ENCODE measurements at places on chromosomes 11 and 22.

DNA sequence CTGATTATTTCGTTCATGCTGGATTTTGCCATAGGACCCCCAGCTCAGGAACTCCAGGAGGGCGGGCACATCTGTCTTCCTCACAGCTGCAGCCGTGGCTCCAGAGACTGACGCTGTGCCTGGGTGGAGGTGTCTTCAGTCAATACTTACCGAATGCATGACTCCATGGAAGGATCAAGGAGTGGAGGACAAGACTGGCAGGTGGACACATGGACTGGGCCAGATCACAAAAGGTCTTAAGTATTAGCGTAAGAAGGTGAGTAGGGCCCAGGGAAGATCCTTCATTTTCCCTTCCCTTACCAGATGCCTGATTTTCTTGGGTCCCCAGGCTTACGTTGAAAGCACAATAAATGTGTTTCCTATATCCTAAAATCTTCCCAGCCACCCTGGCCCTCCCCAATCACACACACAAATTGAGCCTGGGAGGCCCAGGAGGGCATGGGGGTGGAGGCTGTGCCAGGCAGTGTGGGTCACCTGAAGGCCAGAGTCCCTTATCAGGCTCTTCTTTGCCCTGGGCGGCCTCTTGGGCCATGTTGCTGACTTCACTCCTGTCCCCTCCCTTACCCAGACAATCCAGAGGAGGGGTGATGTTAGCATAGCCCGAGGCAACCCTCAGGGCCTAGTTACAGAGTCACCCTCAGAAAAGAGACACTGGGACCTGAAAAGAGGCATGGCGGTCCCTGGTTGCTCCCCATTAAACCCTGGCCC lies 56.4 kb downstream of the CYTH4 start:
- no peak for DNase-seq

- no peak for DNase-seq
These were observed 5.4 kb downstream of the HINFP start for GRCh38 chr11:119126675-119127268.

DNA sequence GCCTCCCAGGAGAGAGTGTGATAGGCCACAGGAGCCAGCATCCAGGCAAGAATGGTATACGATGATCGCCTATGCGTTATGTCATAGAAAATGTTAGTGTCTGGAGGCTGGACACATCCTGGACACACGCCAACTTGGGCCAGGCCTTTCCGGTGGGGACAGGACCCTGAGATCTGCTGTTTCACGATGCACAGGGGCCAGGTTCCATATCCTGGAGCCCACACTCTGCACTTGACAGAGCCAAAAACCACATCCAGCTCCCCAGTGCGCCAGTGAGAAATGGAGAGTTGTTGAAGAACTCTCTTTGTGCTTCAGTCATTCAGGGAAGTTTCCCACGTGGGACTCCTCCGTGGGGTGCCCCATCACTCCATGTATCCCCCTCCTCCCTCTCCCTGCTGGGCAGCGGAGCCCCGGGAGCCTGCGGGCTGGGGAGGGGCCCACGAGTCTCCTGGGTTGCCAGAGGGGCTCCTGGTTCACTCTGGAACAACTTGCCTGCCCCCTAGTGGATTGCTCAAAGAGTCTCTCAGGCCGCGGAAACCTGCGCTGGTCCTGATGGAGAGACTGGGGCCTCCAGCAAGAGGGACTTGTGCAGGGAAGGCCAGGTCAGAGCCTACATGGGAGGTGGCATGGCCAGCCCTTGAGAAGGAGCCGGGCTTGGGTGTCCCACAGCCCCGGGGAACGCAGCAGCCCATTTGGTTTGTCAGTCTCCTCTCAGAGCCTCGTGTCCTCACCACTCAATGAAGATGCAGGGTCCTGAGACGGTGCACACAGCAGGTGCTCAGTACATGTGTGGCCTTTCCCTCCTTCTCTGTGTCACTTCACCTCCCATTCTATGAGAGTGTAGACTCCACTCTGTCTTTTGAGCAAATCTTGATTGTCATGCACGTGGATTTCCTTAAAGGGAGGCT lies 10.2 kb upstream of the LRRC32 start:
- peak; percentile 49 for DNase-seq

GRCh38 chr11:120324932-120325810 lies at the start of gene TLCD5:
Gene TLCD5, plus strand, starts transcription at chr11:120325299. Its CDS starts 2,143 bp downstream, at chr11:120327442.
- peak; percentile 13 for DNase-seq

GRCh38 chr22:37314315-37315074 lies 32.2 kb downstream of the CYTH4 start:
- DNase-seq, result no peak

DNA sequence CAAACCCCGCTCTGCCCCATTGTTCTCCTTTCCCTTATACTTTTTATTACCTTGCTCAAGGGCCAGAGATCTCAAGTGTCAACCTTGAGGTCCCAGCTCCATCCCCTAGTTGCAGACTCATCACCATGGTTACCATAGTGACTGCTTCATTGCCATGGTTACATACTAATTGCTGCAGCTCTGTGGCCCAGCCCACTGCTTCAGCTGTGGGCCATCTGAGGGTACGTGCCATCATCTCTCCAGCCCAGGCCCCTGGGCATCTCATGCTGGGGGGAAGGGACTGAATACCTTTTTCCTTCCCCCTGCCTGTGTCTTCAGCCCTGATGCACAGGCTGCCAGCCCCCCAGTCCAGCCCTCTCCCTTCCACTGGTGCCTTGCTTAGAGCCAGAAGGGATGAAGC lies 22.2 kb downstream of the TREH start:
- DNase-seq, result no peak

DNA sequence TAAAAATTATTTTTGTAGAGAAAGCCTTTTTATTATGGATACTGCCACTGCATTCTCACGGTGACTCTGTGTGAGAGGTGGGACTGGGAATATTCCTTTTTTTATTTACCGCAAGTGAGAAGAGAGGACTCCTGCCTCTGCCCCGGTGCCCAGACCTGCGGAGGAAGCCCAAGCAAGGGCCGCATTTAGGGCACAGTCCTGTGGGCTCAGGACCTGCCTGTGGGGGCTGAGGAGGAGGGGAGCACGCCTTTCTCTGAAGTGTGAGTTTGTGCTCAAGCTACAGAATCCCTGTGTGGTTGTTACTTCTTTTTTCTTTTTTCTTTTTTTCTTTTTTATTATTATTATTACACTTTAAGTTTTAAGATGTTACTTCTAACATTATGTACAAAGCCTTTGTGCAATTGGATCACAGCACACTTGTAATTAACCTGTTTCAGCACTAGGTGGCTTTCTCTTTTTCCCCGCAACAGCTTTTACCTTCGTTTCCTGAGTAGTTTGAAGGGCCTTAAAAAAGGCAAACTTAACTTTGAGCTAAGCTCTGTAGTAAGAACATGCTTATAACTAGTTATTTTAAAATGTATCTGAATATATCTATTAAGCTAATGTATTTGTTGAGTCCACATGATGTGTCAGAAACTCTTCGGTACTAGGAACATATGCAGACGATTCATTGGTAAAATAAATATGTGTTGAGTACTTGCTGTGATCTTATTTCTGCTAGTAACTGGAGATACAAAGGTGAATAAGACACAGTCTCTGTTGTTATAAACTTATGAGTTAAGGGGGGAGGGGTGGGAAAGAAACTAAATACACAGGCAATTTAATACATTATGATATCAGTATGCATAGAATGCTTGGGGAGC lies 18.3 kb downstream of the AMOTL1 start:
- DNase-seq, result no peak

DNA sequence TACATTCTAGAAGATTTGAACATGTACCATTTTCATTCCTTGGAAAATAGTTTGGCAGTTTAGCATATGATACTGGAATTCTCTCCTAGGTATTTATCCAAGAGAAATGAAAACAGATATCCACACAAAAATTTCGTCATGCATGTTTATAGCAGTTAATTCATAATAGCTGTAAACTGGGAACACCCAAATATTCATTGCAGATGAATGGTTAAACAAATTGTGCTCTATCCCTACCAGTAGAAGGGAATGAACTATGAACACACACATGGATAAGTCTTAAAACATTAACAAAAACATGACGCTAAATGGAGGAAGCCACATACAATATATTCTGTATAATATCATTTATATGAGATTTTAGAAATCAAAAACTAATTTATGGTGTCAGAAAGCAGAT lies 61.5 kb downstream of the PDE3B start:
- no peak for DNase-seq

DNA sequence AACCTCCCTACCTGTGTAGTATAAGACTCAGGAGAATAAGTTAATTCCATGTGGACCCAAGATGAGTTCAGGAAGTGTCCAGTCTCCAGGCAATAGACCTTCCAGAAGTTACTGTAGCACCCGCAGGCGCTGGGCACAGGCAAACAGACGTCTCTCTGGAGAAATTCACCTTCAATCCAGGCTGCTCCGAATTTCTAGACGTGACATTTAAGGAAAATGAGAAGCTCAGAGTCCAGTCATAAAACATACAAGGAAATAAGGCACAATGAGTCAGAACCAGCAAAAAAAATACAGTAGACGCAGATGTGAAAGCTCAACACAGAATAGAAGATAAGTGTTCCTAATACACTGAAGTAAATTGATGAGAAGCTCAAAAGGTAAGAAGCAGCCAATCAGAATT lies 14.2 kb downstream of the NADSYN1 start:
- no peak for DNase-seq

DNA sequence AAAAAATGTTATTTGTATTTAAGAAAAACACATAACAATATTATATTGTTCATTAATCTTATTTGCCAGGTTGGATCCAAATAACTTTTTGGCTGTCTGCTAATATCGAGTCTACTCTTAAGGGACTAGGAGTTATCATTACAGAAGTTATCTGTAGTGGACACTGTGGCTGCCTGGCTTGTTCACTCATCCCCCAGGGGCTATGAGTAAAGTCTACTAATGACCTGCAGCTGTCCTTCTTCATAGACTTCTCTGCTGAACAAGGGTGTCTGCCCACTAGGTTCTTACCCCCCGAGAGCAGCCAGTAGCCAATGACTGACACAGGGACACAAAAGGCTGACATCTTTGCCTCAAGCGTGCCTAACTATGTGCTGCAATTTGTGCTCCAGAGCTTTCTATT lies 69.7 kb downstream of the APIP start:
- no peak for DNase-seq

DNA sequence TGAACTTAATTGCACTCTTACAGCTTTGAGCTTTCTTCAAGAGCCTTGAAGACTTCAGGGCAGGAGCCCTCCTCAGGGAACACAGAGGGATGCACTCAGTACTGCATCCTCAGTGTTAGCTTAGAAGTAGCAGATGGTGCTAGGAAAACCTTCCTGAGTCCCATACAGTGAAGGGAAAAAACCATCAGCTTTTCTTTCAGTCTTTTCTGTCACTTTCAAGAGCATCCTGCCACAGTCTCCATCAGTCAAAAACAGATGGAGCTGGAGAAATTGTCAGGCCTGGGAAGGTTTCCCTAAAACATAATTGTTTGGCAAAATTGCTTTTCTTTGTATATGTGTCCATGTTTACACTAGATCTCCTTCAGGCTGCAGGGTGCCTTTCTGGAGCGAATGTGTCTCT lies 384.1 kb downstream of the NELL1 start:
- no peak for DNase-seq

GRCh38 chr22:40487663-40488249 lies 117.4 kb downstream of the SGSM3 start:
- no peak for DNase-seq

- no peak for DNase-seq
These were observed 25.1 kb downstream of the LRFN4 start for GRCh38 chr11:66881927-66882452.

- DNase-seq, result no peak
These were observed at the start of gene OR4C13 for GRCh38 chr11:49952091-49952490. Gene OR4C13, plus strand, starts transcription at chr11:49952391. Its CDS starts 32 bp downstream, at chr11:49952423.

DNA sequence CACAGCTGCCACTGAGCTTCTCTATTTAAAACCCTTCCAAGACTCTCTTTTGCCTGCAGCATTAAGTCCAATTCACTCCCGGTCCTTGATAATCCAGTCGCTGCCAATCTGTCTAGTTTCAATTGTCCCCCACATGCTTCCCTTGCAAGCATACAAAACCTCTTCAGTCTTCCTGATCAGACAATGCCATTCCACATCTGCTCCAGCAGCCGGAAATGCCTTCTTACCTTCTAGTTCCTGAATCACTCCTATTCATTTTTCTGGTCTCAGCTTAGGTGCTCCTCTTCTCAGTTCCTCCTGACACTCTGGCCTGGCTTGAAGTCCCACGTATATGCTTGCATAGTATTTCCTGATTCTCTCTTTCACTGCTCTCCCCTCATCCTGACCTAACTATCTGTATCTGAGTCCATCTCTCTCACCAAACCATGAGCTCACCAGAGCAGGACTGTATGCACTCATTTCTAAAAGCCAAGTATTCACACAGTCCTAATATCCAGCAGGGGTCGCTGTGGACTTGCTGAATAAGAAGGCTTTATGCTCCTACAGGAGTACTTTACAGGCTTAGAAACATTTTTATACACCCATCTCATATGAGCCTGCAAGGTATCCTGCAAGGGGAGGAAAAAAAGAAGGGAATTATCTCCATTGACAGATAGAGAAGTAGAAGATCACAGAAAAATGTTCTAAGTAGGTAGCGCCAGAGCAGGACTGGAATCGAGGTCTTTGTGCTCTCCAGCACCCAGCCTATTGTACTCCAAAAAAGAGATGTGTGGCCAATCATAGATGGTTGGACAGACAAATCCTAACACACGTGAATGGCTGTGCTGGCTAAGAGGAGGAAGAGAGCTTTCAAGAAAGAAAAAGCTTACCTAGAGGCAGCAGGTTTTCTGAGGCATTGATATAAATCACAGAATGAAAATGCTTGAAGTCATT lies 19.2 kb downstream of the XRRA1 start:
- DNase-seq, result peak; percentile 31

DNA sequence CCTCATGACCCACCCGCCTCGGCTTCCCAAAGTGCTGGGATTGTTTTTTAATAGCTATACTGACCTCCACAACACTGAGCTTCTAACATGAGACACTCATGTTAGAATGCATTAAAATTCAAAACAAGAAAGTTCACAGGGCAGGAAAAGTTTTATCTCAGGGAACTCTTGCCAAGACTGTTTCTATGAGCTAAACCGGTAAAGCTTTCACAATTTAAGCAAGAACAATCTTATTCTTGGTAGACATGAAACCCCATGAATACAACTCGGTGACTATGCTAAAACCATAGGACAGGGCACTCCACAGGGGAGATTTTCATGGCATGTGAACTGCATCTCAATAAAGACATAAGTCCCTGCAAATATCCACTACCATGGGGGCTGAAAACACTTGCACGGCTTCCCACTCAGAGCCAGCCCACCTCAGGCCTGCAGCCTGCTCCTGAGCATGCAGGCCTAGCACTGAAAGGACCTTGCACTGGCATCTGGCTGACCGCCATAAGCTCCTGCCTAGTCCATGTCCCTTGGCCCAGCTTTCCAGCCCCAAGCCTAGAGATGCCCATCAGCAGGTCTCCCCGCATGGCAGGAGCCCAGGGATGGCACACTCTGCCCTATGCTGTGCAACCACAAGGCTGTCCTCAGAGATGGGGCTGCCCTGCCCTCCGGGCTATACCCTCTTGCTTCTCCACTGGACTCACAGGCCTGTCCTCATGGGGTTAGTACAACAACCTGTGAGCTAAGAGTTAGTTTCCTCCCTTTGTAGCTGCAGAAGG lies 58.4 kb downstream of the DGCR2 start:
- no peak for DNase-seq

- no peak for DNase-seq
These were observed 41.6 kb upstream of the MPEG1 start for GRCh38 chr11:59254286-59254685.

Measured in stimulated activated CD4-positive, alpha-beta T cell treated with anti-CD3 and anti-CD28 coated beads, Interleukin-4, amount 100 ng/mL, for 4 hours (primary cell).